Iris pigment epithelial cell (primary cell): ENCODE measurements at places on chromosomes 4 and X.

- DNase-seq: no peak
These were observed 99.1 kb upstream of the AFAP1 start for GRCh38 chr4:8038719-8039251.

DNA sequence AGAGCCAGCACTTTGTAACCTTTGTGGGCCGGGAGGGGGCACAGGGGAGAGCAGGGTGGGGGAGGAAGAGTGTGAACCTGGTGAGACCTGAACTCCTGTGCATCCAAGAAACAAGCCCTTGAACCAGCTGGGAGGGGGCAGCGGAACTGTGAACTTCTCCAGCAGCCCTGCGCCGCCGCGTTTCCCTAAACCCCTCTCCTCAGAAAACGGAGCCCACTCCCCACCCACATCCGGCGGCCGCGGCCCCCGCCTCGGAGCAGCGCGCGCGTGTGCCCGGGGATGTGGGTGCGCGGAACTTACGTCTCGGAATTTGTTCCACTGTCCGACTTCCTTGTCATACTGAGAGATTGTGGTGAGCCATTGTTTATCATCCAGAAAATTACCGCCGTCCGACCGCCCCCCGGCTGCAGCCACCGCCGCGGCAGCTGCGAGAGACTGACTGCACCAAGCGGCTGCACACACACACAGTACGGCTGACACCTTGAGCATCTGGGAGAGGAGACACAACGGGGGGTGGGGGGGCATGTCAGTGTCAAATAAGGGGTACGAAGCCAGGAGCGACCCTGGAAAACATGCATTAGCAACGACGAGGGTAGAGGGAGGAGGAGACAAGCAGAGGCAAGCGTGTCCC, 494 bp downstream of the SPOCK3 start:
- DNase-seq: peak; percentile 9

DNA sequence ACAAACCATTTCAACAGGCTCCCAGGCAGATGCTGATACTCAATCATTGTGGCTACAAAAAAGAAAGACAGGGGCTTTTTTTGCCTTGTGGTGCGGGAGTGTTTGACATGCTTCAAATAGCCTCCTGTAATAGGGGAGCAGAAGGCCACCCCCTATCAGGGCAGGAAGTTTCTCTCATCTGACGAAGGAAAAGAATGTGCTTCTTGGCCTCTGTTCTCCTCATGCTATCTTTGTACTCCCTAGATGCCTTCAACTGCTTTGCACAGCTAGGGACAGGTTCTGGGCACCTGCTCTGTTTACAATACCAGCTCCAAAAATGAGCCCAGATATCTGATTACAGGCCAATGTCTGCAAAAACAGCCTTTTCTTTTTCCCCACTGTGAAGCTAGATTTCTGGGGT, 391.1 kb downstream of the STIM2 start:
- no peak for DNase-seq

DNA sequence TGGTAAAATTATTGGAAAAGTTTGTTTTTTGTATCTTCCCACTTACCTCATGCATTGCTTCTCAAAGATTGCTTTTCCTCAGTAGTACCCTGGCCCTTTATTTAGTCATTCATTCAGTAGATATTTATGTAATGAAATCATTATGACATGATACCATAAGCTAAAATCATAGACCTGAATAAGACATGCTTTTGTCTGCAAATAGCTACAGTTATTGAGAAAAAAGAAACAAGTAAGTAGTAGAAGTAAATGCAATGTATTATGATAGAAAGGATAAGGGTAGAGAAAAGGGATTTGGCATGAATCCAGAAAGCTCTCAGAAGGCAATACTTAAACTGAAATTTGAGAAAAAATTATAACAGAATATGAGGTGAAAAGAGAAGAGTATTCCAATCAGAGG, 352.5 kb downstream of the GPM6A start:
- DNase-seq: peak; percentile 50

GRCh38 chrX:87900320-87900908, 382.8 kb downstream of the KLHL4 start:
- DNase-seq: no peak

- DNase-seq: no peak
These were observed 2.4 kb upstream of the SPARCL1 start for GRCh38 chr4:87531621-87532020.

DNA sequence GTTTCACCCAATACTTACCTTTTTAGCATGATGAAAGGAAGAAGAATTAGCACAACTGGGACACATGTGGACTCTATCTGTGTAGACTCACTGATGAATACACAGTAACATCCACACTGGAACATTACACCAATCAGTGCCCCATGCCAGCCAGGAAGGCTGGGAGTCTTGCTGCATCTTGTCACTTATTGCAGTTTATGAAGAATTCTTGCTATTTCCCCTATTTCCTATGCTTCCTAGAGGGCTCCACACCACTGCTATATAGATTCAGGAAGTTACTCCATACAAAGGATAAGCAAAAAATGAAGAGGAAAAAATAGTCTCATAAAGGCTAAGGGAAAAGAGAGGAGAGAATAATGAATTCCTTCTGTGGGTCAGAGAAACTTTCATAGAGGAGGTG, 201.0 kb downstream of the CAMK2D start:
- peak; percentile 29 for DNase-seq

DNA sequence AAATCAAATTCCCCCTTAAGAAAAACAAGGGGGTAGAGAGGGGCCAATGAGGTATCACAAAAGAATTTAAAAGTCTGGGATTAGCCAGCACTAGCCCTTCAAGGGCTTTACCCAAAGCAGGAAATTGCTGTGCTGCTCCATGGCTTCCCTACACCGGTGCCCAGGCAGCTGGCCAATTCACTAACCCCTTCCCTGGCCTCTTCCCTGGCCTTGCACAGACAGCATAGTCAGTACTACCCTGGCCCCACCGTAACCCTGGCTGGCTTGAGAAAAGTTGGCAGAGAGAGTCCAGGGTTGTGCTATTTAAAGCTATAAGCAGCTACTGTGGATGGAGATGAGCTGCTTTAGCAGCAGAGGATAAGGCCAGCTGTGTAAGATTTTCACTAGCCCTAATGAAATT, 43.1 kb downstream of the ADAMTS3 start:
- peak; percentile 82 for DNase-seq

DNA sequence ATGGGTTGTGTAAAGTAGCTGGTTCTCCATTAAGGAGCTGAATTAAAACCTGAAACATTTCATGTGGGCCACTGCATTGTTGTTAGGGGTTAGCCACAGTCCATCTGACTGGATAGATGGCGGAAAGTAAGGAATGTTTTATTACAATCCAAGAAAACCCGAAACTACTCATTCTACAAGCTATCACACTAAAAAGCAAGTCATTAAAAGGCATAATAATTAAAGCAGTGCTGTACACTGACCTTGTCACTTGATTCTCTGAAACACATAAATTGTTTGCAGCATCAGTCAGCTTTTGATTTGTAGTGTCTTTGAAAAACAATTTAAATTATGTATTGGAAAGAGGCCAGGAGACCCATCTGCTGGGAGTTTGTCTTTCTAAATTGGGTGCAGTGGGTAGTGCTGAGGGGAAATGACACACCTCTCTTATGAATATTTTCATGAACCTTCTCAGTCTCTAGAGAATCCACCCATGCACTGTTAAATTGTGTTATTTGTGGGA, 75.7 kb upstream of the ANK2 start:
- DNase-seq: no peak

- DNase-seq: peak; percentile 64
These were observed 31.2 kb downstream of the CCNI start for GRCh38 chr4:77044461-77045150.

DNA sequence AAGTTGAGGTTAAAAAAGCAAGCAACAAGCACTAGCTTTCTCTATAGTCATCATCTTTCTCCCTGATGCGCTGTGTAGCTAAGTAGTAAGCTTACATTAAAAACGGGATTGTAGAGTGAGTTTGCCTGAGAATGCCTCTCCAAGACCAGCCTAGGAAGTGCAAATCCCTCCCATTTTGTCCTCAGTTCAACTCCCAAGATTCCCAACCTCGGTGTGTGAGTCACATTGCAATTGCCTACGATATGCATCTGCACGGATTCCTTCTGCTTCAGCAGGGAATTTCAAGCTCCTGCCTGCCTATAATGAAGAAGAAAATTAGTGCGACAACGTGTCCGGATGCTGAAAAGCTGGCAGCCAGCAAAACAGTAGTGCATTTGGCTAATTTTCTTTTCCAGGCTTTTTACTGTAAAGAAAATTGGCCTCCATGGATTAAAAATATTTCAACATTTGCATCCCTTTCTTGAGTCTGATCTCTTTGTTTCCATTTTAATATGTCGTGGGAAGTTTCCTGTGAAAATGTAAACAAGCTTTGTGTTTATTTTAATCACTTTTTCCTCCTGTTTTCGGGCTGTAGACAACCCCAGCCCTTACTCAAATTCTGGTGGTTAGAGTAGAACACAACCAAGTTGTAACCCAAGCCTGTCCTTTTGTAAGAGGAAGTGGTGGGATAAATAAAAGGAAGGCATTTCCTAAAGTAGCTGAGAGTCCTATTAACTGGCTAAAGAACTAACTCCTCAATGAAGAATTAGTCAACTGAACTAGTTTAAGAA, 58.4 kb upstream of the TET2 start:
- peak; percentile 85 for DNase-seq

DNA sequence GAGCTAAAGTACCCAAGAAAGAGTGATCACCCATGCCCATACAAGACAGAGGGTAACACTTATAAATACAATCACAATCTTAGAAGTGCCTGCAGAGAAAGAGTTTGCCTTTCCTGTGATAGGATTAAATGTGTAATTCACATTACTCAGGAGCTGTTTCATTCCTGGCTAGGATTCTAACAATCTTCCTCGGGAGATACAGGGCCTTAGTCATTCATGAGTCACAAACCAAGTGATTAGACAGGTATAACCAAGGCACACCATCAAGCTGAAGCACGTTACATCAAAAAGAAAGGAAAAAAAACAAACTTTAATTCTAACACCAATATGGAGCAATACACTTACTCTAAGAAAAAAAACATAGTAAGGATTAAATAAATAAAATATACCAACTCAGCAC, 14.9 kb downstream of the ABCG2 start:
- DNase-seq: peak; percentile 80

- DNase-seq: no peak
These were observed 2.9 kb downstream of the DOK7 start for GRCh38 chr4:3465698-3466671.

- DNase-seq: no peak
These were observed 34.4 kb upstream of the SLC25A4 start for GRCh38 chr4:185108669-185109068.

DNA sequence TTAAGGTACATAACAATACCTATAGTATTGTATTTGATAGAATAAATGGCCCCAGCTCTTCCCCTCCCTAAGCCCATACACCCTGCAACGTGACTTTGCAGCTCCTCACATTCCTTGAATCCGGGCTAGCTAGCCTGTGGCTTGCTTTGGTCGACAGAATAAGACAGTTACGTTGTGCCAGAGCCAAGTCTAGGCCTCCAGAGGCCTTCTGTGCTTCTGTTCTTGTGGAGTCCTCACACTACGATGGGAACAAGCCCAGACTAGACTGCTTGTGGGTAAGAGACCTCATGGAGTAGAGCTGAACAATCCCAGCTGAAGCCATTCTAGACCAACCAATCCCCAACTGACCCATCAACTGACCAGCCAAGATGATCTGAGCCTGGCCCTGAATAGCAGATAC, 102.4 kb upstream of the PLAC1 start:
- DNase-seq: no peak

DNA sequence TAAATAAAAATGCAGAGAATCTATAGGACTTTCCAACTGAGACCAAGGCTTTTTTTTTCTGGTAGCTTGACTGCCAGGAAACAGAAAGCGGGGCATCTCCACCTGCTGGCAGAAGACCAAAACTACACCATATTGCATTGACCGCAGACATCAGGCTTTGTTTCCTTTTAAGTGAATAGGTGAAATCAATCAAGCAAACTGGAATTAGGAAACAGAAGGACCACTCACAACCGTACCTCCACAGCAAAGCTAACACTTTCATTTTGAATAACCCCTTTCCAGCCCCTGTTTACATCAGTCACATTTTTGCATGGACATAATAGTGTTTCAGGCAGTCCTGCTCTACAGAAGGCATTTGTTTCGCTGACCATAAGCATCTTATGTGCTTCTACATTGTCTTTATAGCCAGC, 218.2 kb downstream of the IDS start:
- peak; percentile 40 for DNase-seq

DNA sequence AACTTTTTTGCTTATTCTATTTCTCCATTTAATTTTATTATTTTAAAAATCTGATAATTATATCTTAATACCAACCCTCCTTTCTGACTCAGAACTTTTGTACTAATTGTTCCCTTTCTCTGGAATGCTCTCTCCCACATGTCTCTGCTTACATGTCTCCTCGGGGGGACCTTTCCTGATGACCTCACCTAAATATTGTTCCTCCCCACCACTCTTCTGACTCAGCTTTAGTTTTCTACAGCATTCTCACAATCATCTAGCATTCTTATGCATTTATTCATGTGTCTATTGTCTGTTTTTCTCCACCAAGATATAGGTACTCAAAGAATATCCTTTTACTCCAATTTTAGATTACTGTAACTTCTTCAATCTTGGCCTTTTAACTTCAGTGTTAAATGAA, 128.7 kb downstream of the MSL3 start:
- peak; percentile 57 for DNase-seq

GRCh38 chr4:105461221-105461620, 12.6 kb downstream of the PPA2 start:
- peak; percentile 49 for DNase-seq

- DNase-seq: peak; percentile 20
These were observed 200.2 kb upstream of the FAM241A start for GRCh38 chr4:111945014-111945413.

GRCh38 chr4:31045151-31045550, 325.0 kb downstream of the PCDH7 start:
- no peak for DNase-seq

DNA sequence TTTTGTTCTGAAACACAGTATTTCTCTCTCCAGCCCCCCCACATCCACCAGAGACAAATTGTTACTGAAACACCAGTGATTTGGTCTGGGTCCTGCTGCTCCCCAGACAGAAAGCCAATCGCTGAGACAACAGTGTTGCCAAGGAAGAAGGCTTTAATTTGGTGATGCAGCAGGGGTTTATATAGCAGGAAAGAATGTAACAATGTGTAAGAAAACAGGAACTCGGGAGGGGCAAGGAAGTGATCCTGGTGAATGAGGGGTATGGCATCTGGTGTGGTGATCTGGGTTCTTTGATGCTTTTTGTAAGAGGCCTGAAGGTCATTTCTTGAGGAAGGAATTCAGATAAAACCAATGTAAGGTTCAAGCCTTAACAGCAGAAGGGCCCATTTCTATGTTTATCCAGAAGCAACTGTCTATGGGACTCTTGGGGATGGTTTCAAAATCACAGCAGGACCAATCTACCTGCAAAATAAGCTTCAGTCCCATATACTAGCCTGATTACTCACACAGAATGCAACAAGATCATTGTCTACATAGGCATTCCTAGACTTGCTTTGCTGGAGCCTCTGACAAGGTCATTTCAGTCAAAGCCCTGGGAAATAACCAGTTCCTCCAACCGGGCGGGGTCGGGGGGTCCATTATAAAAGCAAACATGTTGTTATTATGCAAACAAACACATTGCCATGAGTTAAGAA, 445.2 kb upstream of the ZFP42 start:
- DNase-seq: peak; percentile 18
